Amniotic stem cell (primary cell): ENCODE measurements at places on chromosomes 7 and 10.

GRCh38 chr7:2354186-2354938 is at the start of gene EIF3B:
Gene EIF3B (plus strand): TSS chr7:2354827. CDS start chr7:2354922, 95 bp downstream.
- peak; percentile 86 for DNase-seq

GRCh38 chr10:31467791-31468535 is 148.9 kb downstream of the ZEB1 start:
- no peak for DNase-seq

DNA sequence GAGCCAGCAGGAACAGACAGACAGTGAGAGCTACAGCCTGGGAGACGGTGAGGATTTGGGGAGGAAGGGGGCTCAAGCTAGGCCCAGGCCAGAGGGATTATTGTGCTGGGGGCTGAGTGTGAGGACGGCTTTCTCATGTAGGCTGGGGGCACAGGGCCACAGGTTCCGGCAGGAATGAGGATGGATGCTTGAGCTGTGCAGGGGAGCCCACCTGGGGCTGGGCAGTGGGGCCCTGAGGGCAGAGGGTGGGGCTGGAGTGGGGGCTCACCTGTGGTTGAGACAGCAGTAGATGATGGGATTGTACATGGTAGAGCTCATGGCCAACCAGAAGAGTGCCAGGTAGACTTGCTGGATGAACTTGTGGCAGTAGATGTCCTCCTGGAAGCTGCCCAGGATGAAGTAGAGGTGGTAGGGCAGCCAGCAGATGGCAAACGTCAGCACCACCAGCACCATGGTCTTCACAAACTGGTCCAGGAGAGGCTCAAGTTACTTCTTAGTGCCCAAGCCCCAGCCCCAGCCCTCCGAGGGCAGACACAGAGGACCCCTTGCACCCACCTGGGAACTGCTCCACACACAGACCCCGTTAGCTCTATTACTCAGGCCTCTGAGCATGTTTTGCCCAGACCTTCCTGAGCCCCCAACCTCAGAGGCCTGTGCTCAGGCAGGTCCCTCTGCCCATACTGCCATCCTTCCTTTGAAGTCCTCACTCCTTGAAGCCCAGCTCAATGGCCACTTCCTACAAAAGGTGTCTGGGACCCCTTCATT is 9.7 kb downstream of the TACR2 start:
- no peak for DNase-seq

DNA sequence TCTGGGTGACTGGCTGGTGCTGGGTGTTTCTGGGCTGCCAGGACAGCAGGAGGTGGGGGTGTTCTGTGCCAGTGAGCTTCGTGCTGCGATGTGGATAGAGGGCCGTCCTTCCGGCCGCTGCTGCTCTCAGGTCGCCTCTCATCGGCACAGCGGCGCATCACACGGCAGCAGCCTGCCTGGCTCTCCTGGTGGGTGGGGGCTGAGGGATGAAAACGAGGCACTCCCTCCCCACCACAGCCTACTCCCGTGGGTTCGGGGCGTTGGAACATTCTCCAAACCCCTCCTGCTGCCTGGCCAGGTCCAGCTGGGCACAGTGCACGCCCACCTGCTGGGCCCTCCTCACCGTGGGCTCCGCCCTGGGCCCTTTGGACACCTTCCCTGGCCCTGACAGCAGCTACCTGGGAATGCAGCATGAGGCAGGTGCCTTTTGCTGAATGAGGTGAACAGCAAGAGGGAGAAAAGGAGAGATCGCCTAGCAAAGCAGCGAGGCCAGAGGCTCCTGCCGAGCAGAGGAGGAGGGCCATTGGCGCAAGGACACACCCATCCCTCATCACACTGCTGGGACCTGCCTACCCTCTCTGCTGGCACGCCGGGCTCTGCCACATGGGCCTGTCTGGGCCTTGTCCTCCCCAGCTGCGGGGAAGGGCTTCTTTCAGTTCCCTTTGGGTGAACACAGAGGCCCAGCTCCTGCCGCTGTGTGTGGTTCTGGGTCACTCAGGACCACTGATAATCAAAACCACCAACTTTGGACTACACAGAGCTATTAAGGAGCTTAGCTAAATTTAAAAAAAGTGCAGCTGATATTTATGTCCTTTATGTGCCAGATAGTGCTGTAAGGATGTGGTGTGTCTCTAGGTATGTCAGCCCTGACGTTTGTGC is 33.4 kb downstream of the INPP5A start:
- no peak for DNase-seq

DNA sequence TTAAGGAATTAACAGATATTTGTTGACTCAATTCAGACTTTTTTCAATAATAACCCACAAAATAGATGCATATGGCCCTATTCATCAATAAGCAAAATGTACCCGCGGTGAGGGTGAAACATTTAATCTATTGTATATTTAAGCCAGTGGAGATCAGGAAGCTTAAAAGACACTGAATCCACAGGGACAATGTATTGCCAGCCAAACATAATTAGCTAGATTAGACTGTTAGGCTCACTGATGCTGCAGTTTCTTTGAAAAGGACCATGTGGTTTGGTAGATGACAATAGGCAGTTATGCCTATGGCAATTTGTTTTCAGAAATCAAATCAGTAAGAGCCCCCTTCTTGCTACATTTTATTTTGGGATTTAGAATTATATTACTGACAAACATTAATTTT is 87.3 kb upstream of the PLXDC2 start:
- no peak for DNase-seq

- no peak for DNase-seq
Measured at GRCh38 chr10:110778211-110778610, 93.5 kb upstream of the PDCD4 start.

DNA sequence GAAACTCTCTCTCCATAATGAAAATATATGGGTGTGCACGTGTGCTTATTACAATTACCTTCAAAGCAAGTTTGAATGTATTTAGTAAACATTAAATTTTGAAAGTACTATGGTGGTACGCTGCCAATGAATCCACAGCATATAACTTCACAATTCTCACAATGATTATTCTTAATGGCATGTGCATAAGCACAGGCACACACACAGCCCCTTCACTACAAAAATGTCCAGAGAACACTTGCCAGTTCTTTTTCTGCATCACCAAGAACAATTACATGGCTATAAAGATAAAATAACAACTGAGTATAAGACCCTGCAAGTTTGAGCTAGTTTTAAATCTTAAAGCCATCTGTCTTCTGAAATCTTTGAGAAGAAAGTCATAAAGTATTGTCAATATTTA is 22.2 kb downstream of the SGCE start:
- no peak for DNase-seq

DNA sequence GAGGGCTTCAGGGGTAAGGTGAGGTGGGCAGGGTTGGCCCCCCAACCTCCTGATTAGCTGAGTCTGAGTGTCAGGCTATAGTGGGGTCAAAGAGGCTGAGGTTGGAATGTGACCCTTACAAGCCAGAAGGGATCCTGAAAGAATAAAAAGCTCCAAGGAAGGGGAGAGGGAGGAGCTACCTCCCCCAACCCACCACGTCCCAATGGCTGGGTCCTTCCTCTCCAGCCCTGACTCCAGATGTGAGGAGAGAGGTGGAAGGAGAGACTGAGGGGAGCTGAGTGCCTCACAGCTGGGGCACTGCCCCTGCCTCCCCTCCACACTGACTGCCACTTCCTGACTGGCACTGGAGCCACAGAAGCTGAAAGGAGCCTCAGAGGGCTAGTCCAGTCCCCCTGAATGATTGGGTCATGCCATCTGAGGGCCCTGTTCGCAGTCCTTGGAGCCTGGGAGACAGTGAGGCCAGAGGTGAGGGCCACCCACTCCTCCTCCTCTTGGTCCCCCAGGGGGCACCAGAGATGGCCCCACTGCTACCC is 20.6 kb downstream of the IMPDH1 start:
- no peak for DNase-seq

- no peak for DNase-seq
Measured at GRCh38 chr10:29861811-29862505, 197.4 kb downstream of the JCAD start.

- DNase-seq: peak; percentile 47
Measured at GRCh38 chr10:102988404-102989314, 70.6 kb downstream of the CNNM2 start.

- no peak for DNase-seq
Measured at GRCh38 chr10:79413196-79413595, 32.2 kb downstream of the ZCCHC24 start.

DNA sequence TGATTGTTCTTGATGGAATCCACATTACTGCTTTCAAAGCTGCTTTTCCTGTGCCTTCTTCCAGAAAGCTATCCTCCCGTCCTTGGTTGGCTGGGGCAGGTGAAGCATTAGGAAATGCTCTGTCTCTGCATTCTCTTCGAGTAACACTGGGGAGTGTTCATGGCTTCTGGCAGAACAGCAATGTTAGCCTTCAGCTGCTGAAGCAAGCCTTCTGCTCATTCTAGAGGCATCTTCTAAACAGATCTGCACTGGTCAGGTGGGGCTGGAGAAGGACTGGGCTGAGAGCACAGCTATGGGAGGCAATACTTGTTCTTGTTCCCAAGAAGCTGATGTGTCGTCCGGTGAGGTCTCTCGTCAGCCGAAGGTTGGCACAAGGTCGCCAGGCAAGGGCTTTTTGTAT is 80.6 kb downstream of the MGMT start:
- DNase-seq: no peak

DNA sequence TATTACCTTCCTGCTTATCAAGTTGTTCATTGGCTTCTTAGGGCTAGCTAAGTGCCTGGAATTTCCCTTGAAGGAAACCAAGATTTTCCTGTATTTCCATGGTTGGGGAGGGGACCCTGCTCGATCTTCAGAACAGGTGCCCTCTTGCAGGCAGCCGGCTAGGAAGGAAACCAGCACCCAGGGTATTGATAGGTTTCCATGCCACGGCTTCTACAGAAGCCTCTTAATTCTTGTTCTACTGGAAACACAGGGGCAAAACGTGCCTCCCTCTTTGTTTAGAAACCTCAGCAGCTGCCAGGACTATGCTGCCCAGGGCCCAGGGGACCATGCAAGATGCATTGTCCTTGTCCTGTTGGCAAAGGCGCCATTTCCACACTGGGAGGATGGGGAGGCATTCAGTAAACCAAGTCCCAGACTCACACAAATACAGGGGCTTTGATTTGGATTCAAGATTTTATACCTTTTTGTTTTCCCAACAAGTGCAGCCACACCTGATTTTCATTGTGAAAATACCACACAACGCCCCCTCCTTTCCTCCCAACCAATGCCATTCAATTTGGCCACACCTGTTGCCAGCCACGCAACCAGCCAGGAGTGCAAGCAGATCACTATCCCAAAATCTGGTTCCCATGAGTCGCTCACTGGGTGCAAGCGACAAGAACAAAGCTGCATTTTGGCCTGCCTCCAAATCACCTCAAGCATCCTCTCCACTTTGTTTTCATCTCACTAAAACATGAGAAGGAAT is 29.6 kb downstream of the C10orf71 start:
- no peak for DNase-seq

- DNase-seq: no peak
Measured at GRCh38 chr7:47551668-47552440, 30.1 kb downstream of the TNS3 start.

DNA sequence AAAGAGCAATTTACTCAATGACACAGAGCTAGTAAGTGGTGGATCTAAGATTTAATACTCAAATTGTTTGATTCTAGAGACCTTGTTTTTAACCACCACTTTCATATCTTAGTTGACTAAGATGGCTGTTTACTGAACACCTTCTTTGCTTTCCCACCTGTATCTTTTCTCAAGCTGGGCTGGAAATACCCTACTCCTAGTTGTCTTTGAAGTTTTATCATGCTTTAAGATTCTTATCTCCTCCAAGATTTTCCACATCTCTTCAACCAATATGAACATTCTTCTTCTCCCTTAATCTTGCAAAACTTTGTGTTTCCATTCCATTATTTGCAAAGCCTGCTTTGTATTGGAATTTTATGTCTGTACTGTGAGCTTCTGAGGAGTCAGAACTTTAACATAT is 157.9 kb downstream of the NXPH1 start:
- DNase-seq: no peak

GRCh38 chr7:128909625-128910568 is 612 bp downstream of the KCP start:
- no peak for DNase-seq

- no peak for DNase-seq
Measured at GRCh38 chr10:76618641-76619040, 1019.0 kb downstream of the KCNMA1 start.

GRCh38 chr7:137791930-137792329 is 54.8 kb downstream of the DGKI start:
- no peak for DNase-seq

- DNase-seq: no peak
Measured at GRCh38 chr7:157690058-157690832, 353.4 kb downstream of the DNAJB6 start.

GRCh38 chr10:689452-690371 is at the start of gene DIP2C:
Gene DIP2C (minus strand): TSS chr10:689668. CDS start chr10:689578, 90 bp downstream.
- peak; percentile 77 for DNase-seq

- DNase-seq: no peak
Measured at GRCh38 chr10:9634466-9634865, 1383.2 kb upstream of the CELF2 start.

DNA sequence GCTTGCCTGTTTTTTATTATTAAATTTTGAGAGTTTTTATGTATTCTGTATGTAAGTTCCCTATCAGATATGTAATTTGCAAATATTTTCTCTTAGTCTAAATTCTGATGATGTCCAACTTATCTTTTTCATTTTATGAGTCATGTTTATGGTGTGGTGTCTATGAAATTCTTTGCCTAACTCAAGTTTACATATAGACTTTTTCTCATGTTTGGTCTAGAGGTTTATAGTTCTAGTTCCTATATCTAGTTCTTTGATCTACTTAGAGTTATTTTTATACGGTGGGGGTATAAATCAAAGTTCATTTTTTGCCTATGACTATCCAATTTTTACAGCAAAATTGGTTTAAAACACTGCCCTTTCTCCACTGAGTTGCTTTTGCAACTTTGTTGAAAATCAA is 26.3 kb upstream of the CCDC7 start:
- no peak for DNase-seq

GRCh38 chr7:41942468-41943093 is 239.7 kb upstream of the INHBA start:
- DNase-seq: no peak

DNA sequence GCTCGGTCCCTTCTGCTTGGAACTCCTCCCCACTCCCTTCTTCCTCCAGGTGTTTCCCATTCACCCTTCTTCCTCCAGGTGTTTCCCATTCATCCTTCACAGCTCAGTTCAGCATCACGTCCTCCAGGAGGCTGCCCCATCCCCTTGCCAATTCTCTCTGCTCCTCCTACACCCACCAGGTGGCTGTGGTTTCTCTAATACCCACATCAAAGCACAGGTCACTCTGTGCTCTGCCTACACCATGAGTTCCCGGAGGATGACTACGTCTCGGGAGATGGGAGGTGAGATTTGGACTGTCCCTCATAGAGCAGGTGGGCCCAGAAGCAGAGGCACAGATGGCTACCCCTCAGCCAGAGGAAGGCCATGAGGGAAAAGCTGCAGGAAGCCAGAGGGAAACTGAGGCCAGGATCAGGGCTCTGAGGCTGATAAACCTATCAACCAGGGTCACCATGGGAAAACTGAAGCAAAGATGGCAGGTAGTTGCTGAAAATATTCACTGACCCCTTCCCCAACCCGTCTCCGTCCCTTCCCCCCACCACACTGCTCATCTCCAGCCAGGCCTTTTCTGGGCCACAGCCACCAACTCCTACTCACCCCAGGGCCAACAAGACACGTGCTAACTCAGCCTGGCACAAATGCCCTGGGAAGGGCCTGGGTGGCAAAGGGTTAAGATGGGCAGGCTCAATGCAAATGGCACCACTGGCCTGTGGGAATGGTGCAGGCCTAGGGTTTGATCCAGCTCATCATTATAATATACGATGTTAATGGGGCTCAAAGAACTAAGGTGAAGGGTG is 56.6 kb upstream of the CPXM2 start:
- DNase-seq: no peak

GRCh38 chr7:112908086-112908485 is 117.9 kb upstream of the TMEM168 start:
- no peak for DNase-seq

- no peak for DNase-seq
Measured at GRCh38 chr10:43960981-43961380, 312.3 kb upstream of the ZNF32 start.

GRCh38 chr7:67462781-67463191 is 466.2 kb downstream of the TYW1 start:
- DNase-seq: no peak
